Activated naive CD4-positive, alpha-beta T cell treated with anti-CD3 and anti-CD28 coated beads, Interleukin-2, amount 10 ng/mL, durations not matched to agents 7 days and 5 days (primary cell): ENCODE measurements at places on chromosomes 16 and 17.

DNA sequence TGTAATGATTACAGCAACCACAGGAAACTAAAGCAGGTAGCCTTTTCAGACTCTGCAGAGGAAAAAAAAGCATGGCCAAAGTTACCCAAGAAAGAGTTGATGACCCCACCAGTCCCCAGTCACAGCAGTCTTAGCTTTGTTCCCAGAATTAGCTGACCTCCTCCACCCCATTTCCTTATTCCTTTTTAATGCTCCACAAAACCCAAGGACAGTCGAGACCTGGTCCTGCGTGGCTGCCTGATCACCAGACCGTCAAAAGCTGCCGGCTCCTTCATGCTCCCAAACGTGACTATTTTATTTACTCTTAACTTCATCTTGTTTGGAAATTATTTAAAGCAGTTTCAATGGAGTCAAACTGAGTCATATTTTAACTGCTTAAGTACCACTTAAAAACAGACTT is 28.7 kb upstream of the MED9 start:
- DNase-seq = no peak

DNA sequence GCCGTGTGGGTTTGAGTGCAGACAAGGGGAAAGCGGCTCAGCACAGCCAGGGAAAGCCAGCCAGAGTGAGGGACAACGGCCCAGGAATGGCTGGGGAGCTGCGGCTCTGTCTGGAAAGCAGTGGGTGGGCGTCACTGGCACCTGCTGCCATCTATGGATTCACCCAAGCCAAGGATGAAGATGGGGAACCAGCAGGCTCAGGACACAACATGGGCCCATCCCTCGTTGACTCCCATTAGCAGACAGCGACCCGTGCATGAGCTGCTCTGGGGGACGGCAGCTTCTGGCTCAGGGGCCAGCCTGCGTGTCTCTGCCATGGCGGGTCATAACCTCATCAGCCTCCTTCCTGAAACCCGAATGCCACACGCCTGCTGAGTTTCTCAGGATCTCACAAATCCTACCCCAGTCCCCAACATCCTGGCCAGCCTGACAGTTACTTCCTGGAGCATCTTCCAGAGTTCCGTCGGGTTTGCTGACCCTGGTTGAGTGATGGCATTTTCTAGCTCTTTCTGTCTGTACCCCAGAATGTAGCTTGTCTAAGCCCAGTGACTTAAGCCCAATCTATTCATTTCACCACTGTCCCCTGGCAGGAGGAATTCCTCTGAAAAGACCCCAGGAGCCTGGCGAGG is 50.7 kb downstream of the SLC7A5 start:
- DNase-seq = no peak

- no peak for DNase-seq
These were observed 100.8 kb downstream of the SDR42E1 start for GRCh38 chr16:81910366-81910885.

- no peak for DNase-seq
These were observed 169.8 kb downstream of the WWOX start for GRCh38 chr16:78269256-78269655.

GRCh38 chr16:86243571-86244154 is 266.7 kb upstream of the FOXF1 start:
- DNase-seq = no peak

DNA sequence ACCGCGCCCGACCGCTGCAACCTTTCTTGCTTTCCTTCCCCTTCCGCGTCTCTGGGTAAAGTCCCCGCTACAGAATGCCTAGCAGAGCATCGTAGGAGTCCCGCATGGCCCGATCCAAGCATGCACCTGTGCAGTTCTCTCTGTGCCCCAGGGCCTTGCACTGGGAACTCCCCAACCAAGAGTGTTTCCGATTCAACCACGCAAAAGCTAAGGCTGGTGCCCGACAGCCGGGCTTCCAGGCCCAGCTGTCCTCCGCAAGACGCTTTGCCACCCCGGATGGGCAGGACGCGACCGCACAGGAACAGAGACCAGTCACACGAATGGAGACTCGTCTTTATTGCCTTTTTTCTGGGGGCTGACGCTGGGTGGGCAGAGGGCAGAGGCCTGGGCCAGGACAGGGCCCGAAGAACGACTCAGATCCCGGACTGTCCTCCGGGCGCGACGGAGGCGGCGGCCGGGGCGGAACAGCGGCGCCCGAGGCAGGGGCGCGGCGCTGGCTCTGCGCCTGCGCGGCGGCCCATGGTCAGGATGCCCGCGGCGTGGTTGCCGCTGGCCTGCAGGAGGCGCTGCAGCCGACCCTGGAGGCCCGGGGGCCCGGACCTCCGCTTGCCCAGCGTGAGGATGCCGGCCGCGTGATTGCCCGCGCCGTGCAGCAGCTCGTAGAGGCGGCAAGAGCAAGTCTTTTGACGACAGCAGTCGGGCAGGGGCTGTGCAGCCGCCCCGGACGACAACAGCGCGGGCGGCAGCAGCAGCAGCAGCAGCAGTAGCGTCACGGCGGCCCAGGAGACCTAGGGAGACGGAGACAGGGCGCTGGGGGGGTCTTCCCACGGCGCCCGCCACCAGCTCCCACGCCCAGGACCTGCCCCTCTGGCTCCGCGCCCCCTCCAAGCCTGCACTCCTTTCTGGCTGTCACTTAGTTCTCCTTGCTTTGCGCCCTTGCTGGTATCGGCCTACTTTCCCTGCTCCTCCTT is 1.2 kb downstream of the HCRT start:
- DNase-seq = peak; percentile 80

DNA sequence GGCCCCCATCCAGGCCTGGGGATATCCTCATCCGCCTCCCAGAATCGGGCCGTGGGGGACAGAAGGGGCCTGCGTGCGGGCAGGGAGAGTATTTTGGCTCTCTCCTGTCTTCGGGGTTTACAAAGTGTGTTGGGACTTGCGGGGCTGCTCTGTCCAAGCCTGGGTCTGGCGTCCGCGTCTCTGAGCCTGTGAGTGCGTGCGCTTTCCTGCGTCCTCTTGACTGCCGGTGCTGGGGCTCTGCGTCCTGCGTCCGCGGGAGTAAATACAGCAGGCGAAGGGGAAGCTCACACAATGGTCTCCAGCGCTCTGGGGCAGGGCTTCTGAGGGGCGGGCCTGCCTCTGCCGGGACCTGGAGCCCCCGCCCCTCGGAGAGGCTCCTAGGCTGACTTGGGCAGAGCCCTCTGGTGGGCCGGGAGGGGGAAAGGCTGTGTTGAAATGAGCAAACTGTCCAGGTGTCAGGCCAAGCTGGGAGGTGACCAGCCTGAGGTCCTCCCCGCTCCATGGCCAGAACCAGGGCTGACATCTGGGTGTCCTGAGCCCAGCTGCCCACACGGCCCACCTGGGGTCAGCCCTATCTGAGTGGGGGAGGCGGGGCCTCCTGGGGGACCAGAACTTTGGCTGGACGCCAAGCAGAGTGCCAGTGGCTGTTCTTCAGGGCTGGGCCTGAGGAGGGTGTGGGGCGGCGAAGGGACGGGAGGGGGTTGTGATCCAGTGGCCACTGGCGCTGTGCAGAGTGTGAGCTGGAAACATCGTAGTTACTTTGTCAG is 233.6 kb downstream of the SEC14L1 start:
- DNase-seq = peak; percentile 90

GRCh38 chr17:67139784-67140665 is 95.7 kb downstream of the CACNG1 start:
- no peak for DNase-seq

GRCh38 chr16:79181419-79181818 is 419.1 kb downstream of the MAF start:
- no peak for DNase-seq

DNA sequence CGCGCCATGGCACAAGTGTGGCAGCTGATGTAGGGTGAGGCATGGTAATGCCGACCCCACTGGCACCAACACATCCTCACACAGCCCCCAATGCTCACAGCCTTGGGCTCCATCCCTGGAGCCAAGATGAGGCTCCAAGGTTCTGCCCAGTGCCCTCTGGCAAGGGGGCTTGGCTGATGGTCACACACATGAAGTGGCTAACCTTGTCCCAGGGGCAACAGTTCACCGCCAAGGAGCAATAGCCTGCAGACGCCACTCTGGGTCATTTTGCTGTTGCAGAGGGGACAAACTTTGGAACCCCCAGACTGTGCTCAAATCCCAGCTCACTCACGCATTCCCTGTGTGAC is 26.8 kb downstream of the TNFRSF13B start:
- no peak for DNase-seq

- DNase-seq = no peak
These were observed 6.1 kb upstream of the LIG3 start for GRCh38 chr17:34974179-34974578.

GRCh38 chr17:19935169-19935568 is 42.5 kb downstream of the AKAP10 start:
- DNase-seq = no peak

GRCh38 chr17:15119968-15120367 is 145.2 kb downstream of the PMP22 start:
- no peak for DNase-seq

DNA sequence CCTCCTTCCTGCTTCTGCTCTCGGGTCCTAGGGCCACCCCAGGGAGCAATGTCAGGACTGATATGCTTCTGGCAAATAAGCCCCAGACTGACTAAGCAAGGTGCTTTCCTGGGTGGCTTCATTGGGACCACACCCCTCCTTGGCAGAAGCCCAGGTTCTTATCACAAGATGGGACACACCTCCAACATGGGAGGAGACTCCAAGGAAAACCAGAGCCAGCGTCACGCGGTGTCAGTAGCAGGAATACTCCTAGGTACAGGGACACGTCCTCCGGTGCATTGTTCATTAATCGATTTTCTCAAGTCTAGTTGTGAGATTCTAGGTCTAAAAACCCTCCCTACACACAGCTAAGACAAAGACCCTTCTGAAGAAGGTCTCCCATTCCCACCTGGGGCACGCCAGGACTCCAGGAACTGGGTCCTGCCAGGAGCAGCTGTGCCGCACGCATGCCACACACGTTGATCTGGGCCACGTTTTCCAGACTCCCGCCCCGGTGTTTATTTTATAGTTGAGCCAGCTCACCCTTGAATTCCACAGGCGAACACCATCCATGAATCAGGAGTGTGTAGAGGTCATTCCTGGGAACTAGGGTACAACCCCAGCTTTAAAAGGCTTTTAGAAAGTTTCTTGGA is 30.8 kb downstream of the FA2H start:
- no peak for DNase-seq

GRCh38 chr17:61280338-61280737 is 119.3 kb upstream of the TBX2 start:
- DNase-seq = no peak

DNA sequence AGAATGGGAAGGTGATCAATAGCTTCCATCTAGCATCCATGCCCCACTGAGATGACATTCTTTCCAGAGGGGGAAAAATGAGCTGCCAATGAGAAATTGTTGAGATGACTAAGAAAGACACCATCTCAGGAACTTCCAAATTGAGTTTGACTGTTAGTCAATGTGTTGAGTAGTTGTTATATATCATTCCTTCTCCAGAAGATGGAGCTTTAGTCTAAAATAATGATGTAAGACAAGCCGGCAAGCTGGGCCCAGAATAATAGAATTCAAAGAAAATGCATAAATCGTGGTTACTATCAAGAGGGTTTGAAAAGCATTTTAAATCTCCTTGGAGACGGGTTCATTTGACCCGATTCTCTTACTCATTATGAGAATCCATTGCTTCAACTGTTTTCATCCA is 71.0 kb upstream of the ATF7IP2 start:
- no peak for DNase-seq

GRCh38 chr17:20995873-20996723 is 46.7 kb downstream of the USP22 start:
- no peak for DNase-seq

DNA sequence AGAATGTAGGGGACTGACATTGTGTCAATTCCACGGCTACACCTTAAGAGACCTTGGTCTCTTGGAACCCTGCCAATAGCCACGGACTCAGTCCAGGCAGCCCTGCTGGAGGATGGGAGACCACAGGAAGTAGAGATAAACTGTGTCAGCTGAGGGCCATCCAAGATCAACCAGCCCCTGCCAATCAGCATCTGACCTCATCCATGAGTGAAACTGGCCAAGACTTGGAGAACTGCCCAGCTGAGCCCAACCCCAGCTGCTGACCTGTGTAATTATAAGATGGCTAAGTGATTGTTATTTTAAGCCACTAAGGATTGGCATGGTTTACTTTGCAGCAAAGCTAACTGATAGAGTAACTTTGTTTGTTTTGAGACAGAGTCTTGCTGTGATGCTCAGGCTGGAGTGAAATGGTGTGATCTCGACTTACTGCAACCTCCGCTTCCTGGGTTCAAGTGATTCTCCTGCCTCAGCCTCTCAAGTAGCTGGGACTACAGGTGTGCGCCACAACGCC is 13.3 kb upstream of the YWHAE start:
- DNase-seq = no peak

DNA sequence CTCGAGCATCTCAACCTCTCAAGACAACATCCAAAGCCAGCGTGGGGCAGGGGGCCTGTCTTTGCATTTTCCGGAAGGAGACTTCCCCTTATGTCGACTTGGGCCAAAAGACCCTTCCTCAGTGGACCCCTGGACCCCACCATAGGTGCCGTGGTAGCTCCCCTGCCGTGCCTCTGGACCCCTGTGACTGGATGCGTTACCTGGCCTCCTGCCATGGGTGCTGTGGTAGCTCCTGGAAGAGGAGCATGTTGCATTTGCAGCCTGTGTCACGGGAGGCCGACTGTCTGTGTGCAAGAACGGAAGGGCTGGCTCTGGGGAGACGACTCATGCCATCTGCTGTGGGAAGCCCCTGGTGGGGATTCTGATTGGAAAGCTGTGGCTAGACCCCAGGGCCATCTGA is 130.1 kb downstream of the FOXL1 start:
- no peak for DNase-seq

DNA sequence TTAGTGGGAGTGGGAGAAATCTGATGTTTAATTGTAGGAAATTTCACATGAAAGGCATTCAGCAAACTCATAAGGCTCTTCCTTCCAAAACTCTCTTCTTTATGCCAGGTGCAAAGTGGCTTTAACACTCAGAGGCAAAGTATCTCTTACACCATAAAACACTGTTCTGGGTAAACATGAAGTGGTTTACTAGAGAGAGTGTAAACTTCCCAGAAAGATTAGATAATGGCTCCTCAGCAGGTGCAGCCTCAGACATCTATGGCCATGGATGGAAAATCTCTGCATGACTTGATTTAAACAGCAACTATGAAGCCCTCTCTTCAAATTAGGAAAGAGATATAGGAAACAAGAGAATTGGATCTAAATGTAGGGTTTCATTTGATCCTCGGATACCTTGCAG is 583.1 kb upstream of the SALL1 start:
- no peak for DNase-seq

DNA sequence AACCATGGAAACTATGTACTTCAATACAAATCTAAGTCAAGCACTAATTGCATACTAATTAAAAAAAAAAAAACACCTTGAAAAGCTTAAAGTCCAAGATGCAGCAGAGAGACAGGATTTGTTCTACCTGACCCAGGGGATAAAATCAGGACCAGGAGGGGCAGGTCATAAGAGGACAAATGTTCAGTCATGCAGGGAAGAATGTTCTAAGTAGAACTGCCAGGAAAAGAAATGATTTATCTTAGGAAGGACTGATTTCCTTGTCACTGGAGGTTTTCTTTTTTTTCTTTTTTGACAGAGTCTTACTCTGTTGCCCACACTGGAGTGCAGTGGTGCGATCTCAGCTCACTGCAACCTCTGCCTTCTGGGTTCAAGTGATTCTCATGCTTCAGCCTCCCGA is 9.1 kb upstream of the GHDC start:
- no peak for DNase-seq
